Activated CD8-positive, alpha-beta memory T cell treated with anti-CD3 and anti-CD28 coated beads for 1 hour (primary cell): ENCODE measurements at places on chromosomes 11 and 22.
A peak's percentile ranks its signal among the peaks of the same experiment; 100 is the strongest.

- no peak for DNase-seq
These were observed 798.1 kb downstream of the OPCML start for GRCh38 chr11:132734217-132734616.

GRCh38 chr11:61075891-61076290 is 26.4 kb upstream of the CD5 start:
- DNase-seq, result no peak

DNA sequence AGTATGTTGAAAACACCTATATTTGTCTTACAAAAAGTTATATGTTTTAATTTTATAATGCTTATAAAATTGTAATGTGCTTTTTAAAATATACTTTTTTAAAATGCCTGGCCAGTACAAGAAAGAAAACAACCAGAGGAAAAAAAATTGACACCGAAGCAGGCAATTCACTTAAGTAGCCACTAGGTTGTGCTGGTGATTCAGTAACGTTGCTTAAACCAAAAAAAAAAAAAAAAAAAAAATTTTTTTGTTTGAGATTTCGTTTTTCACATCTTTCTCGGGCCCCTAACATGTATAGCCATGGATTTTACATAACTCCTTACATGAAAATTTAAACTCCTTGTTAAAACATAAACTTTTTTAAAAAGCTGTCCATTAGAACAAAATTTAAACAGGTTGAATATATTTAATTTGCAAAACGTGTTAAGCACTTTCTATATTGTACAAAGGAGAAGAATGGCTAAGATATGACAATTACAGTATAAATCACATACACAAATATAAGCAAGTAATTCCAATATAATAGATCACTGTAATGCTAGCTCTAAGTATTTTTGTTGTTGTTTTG is 9.2 kb downstream of the OR8B4 start:
- no peak for DNase-seq

GRCh38 chr11:132490978-132491377 is 1041.3 kb downstream of the OPCML start:
- DNase-seq, result no peak

GRCh38 chr22:30752771-30753170 is 58.1 kb downstream of the OSBP2 start:
- no peak for DNase-seq

- no peak for DNase-seq
These were observed 6.5 kb upstream of the RBM14 start for GRCh38 chr11:66609721-66610617.

DNA sequence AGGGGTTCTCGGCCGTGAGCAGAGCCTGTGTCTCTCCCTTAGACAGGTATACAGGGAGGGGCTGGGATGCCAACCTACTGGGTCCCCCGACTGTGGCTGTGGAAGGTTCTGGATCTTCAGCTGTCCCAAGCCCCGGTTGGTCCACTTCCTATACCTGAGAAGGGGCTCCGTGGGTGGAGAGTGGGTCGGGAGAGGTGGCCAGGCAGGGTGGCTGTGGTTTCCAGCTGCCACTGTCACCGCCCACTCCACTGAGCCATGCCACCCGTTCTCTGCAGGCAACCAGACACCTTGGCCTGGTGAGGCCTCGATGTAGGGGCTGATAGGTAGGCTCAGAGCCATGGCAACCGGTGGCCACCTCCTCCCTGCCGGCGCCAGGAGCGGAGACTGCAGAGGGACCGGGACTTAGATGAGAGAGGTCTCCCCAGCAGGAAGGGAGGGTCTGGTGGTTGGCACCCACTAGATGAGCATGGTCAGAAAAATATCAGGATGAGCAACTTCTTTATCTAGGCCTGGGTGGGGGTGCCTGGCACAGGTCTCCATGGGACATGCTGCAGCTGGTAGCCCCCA is 53.8 kb downstream of the TRIOBP start:
- DNase-seq, result no peak

DNA sequence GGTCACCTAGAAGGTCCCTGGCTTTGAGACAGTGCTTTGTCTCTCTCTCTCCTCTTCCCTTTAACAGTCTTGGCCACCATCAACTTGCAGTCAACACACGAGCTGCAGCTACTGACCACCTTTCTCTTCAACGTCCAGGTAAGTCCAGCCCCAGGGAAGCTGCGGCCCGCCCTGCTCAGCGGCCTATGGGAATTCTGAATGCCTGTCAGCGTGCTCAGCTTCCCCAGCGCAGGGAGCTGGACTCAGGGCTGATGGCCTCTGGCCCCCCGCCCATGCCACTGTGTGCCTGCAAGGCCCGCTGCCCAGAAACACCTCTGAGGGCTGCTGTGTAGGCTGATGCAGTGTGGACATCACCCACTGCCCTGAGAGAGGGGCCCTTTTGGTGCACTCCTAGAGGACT is 32.5 kb downstream of the GLB1L2 start:
- no peak for DNase-seq

DNA sequence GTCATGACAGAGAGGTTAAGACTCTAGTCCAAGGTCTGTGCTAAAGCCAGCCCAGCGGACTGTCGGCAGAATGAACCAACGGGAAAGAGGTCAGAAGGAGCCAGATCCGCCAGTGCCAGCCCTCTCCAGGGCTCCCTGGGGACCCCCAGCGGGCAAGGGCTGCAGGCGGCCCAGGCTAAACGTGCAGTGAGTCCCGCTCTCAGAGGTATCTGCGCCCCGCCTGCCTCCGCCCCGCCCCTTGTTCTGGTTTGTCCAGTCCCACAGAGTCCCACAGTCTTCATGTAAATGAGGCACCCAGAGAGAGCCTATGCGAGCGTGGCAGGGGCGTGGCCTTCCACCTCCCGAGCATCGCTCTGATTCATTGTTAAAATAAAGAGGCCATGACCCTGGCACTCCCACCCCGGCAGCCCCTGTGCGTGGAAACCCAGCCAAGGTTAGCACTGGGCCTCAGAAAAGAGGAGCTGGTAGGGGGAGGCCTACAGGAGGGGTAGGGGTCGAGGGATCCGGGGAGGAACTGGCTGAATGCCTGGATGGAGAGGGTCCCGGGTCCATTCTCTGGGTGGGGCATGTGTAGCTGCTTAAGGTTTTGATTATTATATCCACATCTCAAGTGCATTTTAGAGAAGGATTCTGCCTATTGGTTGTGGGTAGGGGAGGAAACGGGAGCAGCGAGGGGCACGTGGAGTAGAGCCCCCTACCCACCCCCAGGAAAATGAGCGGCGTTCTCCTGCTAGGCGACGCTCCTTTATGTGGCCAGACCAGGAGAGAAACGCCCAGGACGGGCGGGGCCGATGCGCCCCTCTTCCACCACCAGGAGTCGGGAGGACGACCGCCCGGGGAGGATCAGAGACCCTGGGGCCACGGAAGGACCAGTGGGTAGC is at the start of gene TRIOBP:
TSS of gene TRIOBP (plus strand) at position 392 of the 881 bp plus-strand sequence. CDS start 4,318 bp downstream, outside the sequence.
- DNase-seq, result peak; percentile 75

DNA sequence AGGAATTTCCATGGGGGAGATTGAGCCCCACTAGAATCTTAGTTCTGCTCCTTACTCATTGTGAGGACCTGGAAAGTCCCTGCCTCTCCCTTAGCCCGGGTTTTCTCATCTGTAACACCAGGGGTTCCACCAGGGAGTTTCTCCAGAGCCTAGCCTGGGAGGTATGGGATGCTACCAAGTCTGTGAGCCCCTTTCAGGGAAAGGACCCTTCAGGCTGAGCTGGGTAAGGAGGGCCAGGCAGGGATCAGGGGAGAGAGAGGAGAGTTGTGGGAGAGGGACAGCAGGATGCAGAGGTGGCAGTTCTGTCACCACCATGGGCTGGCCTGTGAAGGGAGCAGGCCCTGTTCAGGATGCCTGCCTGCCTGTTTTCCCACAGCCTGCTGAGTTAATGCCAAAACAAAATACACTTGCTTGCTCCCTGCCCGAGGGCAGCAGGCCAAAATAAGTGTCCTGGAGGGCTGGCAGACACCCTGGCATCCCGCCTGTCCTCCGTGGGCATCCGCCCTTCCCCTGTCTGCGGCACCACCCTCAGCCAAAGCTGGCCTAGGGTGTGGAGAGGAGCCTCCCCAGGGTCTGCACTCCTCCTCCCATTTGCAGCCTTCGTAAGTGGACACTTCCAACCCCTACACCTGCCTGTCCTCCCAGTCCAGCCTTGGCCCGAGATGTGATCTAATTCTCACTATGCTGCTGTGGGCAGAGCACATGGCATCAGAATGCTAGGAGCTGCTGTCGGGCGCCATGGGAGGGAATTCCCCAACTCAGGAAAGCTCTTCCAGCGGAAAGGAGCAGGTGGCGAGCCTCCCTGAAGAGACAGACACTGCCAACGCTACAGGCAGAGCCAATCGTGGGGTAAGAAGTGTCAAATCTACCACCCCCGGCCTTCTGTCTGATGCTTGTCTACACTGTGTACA is 5.9 kb upstream of the FCHSD2 start:
- DNase-seq, result no peak

- DNase-seq, result no peak
These were observed 975 bp upstream of the MDK start for GRCh38 chr11:46380340-46381047.

GRCh38 chr11:133263332-133263731 is 269.0 kb downstream of the OPCML start:
- DNase-seq, result no peak

GRCh38 chr22:27329966-27330645 is 471.4 kb downstream of the MN1 start:
- no peak for DNase-seq

DNA sequence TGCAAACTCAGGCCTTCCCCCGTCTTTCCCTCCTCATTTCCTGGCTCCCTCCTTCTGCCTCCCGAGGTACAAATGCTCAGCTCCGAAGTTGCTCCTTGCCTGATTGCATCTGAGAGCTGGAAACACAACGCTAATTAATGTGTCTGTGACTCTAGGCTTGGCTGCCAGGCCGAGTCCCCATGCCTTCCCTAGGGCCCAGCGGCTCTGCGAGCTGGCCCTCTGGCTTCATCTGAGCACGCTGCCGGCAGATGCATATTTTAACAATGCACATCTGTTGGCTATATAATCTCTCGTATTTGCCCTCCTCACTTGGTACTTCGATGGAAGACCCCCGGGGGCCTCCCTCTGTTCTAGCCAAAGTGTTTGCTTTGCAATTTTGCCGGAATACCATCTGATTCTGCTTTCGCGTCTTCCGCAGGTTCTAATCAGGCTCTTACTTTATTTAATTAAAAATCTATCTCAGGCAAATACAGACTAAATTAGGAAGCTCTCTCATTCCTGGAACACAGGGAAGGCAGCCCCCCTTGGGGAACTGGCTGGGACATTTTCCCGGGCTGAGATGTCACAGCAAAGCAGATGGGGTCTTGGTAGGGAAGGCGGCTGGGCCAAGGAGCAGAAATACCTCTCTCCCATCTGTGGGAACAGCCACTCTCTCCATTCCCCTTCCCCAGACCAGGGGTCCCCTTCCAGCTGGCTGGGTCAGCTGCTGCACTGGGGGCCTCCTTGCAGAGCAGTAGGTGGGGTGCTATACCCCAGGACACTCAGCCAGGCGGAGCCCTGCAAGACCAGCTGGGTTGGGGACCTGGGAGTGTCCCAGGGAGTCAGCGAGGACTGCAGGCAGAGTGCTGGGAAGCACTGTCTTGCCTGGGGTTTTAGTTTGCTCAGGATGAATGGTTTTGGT is 162.8 kb downstream of the ST3GAL4 start:
- no peak for DNase-seq

DNA sequence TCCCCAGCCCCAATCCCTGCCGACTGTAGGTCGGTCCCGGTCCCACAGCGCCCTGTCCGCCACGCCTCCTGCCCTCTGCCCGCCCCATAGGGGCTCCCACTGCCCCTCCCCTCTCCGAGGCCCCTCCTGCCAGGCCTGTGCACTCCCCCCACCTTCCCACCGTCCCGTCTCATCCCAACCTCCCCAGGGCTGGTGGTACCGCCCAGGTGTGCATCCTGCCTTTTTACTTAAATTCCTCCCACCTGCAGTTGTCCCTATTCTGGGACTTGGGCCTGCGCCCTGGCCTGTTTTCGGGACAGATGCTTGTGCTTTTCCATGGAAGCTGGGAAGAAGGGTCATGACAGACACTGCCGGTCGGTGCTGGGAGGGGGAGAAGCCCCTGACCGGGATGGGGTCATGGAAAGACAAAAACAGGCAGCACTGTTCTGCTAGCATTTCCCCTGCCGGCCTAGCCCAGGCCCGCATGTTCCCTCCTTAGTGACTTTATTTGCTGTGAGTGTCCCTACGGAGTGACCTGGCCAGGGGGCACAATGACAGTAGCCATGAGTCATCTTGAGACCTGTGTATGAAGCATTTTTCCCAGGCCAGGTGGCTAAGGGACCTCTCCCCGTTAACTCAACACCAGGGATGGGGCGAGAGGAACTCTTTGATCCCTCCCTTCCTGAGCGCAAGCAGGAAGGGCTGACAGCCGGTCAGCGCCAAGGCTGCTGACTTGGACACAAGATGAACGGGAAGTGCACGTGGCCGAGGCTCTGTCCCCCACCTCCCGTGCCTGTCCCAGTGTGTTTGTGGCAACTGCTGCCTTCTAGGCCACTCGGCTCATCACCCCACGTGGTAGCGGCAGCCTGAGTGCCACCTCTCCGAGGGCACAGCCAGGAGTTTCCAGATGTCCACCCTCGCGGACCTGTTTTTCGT is 7.1 kb downstream of the TBX1 start:
- DNase-seq, result no peak

DNA sequence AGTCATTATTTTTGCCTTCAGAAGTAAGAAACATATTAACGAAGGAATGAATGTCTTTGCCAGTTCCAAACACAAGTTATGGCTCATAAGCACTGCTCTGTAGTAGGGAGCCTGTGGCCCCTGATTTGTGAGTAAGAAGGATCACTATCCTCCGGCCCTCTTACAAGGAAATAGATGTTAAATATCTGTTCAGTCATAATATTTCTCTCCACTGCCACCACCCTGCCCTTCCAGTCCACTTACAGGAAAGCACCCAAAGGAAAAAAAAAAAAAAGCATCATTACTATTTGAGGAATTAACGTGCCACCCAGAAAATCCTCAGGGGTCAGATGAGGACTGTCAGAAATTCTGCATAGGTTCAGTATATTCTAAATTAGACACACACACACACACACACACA is 123.4 kb downstream of the ETS1 start:
- DNase-seq, result no peak

- DNase-seq, result no peak
These were observed 13.2 kb downstream of the IFITM10 start for GRCh38 chr11:1737080-1737757.

GRCh38 chr11:10293423-10294289 is at the start of gene SBF2:
Gene SBF2, minus strand, starts transcription at chr11:10294219. Its CDS starts 150 bp downstream, at chr11:10294069.
- DNase-seq, result peak; percentile 49

DNA sequence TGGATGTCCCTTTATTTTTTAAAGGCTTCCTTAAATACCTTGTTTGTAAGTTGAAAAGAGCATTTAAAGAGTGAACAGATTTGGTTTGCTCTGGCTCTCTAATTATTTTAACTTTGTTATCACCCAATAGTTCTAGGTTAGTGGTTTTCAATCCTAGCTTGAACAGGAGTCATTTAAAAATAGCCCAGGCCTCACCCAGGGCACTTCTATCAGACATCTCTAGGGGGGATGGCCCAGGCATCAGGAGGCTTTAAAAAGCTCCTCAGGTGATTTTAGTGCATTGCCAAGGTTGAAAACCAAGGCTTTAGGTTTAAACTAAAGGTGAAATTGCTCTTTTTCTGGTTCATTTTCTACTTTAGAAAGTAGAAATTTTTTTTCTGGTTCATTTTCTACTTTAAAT is 8.3 kb downstream of the CAT start:
- no peak for DNase-seq

GRCh38 chr11:99601179-99601578 is 580.4 kb downstream of the CNTN5 start:
- DNase-seq, result no peak
